GM23338 (cell line): ENCODE measurements at places on chromosomes 16 and 17.
A peak's percentile ranks its signal among the peaks of the same experiment; 100 is the strongest.

DNA sequence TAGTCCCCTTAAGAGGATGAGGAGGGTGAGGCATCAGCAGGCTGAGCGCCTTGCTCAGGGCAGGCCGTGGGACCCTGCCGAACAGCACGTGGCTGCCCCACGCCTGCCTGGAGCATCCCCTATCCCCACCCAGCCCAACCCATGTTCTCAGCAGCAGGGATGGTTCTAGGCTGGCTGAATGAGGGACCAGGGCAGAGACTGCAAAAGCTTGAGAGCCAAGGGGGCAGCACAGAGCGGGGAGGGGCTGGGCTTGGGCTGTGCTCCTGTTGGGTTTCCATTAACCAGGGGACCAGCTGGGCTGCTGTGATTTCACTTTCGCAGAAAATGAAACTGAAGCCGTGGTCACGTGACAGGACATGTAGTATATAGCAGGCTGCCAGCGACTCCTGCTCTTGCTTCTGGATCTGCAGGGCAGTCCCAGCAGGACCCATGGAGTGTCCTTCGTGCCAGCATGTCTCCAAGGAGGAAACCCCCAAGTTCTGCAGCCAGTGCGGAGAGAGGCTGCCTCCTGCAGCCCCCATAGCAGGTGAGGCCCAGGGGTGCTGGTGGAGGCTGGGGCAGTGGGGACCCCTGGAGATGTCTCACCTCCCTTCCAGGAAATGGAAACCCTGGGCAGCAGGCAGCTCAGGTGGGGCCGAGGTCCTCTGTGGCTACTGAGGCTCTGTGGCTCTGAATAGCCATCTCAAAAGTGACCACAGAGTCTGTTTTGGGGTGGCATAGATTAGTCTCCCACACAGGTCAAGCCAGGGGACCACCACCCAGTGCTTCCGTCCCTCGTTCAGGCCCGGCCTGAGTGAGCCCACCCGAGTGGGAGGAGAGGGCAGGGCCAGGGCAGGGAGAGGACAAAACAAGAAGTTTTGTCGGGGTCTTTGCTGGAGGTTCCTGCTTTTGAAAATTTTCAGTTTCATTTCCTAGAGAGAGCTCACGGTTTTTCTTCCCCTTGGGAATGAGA, 2.9 kb downstream of the RNF213 start:
- DNase-seq, result peak; percentile 42

GRCh38 chr17:27945333-27945616, 52.1 kb upstream of the LYRM9 start:
- no peak for DNase-seq

DNA sequence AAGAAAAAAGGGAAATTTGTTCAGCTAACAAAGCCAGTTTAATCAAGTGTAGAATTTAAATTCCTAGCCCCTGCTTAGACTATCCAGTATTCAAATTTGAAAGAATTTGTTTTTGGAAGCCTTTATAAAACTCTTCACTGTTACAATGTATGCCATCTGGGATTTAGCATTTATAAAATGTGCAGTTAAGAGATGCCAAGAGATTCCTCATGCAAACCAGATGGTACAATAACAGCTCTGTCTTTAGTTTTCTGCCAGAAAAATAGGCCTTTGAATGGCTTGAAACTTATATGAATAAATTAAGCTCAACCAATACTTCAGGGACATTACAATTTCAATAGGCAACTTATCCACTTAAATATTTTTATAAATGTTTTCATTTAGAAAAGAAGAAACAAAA, 6.8 kb upstream of the ANKS4B start:
- DNase-seq, result no peak

DNA sequence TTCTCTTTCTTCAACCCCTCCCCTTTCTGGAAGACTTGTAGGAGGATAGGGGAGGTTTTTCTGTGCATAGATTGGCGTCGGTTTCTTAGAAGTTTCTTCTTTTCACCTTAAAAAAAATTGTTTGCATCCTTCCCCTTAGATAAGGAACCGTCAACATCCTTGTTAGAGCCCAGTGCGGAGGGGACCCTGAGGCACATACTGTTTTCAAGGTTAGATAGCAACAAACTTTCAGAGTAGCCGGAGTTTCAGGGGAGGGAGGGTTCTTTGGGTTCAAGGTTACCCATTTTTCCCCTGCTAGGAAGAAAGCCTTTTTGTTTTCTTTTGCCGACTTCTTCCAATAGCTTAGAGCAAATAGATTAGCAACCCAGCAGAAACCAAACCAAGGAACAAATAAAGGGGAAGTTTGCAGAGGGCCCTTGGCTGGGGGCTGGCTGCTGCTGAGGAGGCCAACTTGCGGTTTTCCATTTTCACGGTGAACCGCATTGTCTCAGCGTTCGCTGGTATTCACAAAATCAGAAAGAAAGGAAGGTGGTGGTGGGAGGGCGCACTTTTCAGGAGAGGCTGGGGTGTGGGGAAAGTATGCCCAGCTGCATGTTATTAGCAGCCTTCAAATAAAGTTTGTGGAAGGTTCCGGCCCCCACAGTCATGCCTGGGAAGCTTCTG, 28.8 kb downstream of the MSI2 start:
- peak; percentile 64 for DNase-seq

GRCh38 chr16:5020551-5020950, 13.2 kb downstream of the NAGPA start:
- DNase-seq, result no peak
